ENCODE measurements at places on chromosomes 6 and 20. TPM values are rescaled to one million over a fixed set of nuclear protein-coding genes. Genes with fewer than 3 reads are reported as not detected.

DNA sequence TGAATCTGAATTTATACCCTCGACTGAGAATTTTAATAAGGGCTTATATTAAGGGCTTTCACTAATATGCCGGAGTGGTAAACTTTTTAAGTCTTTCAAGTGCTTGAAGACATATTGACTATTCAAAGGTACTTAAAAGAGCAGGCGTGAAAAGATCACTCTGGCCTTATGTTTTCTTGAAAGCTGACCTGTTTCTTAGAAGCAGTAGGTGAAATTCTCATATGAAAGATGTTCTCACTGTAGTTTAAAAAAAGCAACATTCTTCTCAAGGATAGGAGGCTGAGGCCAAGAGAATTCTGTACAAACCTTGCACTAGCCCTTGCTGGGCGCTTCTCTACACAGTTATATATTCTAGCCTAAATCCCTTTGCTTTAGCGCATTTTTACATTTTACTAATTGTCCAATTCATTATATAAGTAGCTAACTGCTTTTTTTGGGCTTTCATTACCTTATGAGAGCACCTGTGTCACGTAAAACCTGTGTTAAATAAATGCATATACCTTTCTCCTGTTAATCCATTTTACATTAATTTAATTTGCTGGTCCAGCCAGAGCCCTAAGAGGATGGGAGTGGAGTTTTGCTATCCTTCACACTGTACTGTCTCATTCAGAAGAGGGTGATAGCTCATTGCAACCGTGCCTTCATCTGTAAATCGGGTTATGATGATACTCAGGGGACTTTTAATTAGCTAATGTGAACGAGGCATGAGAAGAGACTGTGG, 59.6 kb upstream of the HFE start:
- no peak for DNase-seq

DNA sequence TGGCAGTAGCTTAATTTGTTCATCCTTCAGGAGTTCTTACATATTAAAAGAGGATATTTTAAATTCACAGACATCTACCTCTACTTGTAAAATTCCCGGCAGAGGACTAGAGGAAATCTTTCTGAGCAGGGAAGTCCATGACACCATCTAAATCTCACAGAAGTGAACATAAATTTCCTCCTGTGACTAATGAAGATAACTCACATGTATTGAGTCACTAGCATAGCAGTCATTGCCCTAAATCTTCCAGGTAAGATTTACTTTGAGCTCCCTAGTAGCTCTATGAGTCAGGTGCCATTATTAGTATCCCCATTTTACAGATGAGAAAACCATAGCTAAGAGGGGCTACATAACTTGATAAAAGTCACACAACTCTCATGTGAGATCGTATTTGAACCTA, 1058.6 kb upstream of the FLRT3 start:
- DNase-seq = no peak

DNA sequence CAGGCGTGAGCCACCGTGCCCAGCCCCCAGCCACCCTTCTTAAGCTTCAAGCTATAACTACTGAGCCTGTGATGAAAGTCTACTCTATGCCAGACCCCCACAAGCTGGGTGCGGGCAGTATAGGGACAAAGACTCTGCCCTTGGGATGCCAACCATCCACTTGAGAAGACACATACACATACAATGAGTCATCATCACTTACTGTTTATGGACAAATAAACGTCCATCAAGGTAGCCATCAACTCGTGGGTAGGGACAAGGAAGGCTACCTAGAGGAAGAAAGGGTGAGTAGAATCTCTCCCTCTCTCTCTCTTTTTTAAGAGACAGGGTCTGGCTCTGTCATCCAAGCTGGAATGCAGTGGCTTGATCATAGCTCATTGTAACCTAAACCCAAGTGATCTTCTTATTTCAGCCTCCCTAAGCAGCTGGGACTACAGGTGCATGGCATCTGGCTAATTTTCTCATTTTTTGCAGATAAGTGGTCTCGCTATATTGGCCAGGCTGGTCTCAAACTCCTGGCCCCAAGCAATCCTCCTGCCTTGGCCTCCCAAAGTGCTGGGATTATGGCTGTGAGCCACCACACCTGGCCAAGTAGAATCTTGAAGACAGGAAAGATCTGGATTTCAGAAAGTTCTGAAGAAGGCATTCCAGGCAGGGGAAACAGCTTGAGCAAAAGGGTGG, 2.6 kb upstream of the TP53INP2 start:
- DNase-seq = no peak

The DEFB115 gene
- polyA plus RNA-seq = not detected

GRCh38 chr20:22629447-22629846, 45.1 kb upstream of the FOXA2 start:
- no peak for DNase-seq

- DNase-seq = no peak
These were observed 150.7 kb upstream of the BTBD3 start for GRCh38 chr20:11766961-11767360.

- no peak for DNase-seq
These were observed 25.7 kb downstream of the TTI1 start for GRCh38 chr20:38007526-38007925.

DNA sequence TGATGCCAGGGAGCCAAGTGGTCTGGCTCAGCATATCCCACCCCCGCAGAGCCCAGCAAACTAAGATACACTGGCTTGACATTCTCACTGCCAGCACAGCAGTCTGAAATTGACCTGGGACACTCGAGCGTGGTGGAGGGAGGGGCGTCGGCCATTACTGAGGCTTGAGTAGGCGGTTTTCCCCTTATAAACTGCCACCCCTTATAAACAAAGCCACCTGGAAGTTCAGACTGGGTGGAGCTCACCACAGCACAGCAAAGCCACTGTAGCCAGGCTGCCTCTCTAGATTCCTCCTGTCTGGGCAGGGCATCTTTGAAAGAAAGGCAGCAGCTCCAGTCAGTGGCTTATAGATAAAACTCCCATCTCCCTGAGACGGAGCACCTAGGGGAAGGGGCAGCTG, 19.4 kb downstream of the TINAG start:
- DNase-seq = no peak

DNA sequence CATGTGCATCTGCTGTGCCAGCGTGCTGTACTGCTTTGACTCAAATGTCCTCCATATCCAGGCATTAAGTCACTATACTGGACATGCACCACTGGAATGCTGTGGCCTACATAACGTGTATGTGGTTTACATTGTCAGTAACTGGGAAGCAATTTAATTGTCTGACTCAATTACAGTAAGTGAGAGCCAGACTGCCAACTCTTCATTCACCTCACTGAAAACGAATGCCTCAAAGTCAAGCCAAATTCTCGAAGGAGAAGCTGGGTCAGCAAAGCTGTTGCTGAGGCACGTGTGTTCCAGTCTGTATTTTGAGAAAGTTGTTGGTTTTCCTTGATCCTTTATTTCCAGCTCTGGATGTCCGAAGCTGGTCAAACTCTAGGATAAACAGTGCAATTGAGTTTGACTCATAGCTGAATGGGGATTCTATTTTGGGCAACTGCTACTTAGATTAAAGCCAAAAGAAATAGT, 534.3 kb downstream of the COL12A1 start:
- DNase-seq = no peak

- DNase-seq = no peak
These were observed 4.8 kb upstream of the BCAS4 start for GRCh38 chr20:50789968-50790650.

- DNase-seq = no peak
These were observed 538.0 kb downstream of the UTRN start for GRCh38 chr6:144823131-144823530.

The ASIP gene
- not detected for polyA plus RNA-seq

- DNase-seq = no peak
These were observed 9.9 kb upstream of the RFPL4B start for GRCh38 chr6:112337209-112337638.

- no peak for DNase-seq
These were observed 229.9 kb downstream of the NRN1 start for GRCh38 chr6:5776706-5777390.

- no peak for DNase-seq
These were observed 152.7 kb upstream of the SLC22A16 start for GRCh38 chr6:110629153-110629552.

The ADGRF1 gene
- polyA plus RNA-seq = 35.3 TPM

DNA sequence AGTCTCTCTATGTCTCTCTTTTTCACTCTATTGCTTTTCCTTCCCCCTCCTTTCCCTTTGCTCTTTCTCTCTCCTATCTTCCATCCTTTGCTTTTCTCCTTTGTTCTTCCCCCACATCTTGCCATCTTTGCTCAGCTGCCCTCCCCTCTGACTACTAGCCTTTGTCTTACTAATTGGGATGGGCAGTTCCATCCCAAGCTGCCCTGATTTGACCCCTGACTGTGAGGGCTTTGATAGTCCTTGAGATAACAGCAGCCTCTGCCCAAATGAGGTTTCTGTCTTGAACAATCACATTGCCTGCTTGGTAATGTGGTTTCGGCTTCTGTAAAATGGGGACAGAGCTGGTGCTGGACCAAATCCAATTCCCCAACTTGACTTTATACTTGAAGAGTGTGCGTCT, 327.7 kb downstream of the DHX35 start:
- DNase-seq = no peak

DNA sequence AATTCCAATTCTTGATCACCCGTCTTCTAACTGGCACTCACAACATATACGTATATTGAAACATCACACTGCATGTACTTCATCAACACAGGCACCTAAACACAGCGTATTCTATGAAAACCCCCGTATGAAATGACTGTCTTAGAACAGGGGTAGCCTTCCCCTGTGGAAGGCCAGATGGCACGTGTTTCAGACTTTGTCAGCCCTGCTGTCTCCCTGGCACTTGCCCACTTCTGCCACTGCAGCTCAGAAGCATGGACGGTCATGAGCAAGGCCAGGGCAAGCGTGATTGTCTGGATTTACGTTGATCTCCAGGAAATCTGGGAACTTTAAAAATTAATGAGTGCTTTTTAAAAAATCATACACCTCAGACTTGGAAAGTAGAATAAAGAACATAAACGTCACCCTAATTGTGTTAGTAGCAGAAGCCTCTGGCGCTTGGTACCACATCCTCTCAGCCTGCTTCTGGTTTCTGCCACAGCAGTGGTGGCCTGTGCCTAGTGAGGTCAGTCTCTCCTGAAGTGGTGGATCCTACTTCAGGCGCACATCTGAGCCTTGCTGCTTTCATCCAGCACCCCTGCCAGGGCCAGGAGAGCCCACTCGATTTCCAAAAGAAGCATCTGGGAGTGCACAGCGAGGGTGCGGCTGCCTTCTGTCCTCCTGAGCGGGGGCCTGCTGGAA, 18.3 kb downstream of the PDE10A start:
- no peak for DNase-seq

The PTCHD4 gene
- polyA plus RNA-seq = 0.93 TPM

- DNase-seq = no peak
These were observed 80.8 kb downstream of the GMPR start for GRCh38 chr6:16318953-16319720.

The OR12D3 gene
- not detected for polyA plus RNA-seq

The KAT14 gene
- 9.8 TPM for polyA plus RNA-seq

DNA sequence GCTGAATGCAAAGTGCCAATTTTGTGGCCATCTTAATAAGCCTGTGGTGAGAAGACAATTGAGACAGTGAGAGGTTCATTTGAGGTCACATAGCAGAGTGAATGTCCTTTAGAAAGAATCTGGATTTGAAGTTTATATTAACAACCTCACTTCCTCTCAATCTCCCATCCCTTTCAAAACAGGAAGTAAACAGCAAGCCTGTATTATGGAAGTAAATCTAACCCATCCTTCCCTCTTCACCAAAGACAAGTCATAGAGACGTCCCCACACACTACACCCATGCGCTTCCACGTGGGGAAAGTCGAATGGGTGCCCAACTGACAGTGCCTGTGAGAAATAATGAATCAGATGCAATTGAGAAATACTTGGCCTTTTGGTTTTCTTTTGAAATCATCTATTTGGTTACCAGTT, 28.8 kb upstream of the CCND3 start:
- DNase-seq = no peak

DNA sequence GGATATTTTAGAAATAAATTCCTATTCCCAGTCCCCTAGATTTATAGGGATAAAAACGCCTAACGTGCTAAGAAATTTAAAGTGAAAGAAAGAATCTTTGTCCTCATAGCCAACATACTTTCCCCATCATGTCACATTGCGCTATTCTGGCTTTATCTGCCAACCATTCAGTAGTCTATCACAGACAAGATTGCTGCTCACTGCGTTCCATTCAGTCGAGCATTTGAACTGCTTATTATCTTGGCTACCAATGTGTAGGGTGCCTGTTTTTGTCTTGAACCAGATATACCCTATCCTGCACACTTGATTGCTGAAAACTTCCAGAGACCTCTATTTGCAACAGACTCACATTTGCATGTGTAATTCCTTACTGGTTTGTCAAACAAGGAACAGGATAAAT, 751.5 kb downstream of the EPHA7 start:
- DNase-seq = no peak

DNA sequence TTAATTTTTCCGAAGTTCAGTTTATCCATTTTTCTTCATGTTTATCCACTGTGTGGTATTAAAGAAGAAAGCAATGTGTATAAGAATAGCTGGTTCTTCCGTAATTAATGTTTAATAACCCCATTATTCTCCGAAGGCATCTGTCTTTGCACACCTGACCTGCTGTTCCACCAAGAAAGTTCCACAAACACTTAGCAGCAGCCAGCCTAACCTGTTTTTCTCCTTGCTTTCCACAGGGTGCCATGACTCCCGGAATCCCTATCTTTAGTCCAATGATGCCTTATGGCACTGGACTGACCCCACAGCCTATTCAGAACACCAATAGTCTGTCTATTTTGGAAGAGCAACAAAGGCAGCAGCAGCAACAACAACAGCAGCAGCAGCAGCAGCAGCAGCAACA, 7.4 kb downstream of the TBP start:
- no peak for DNase-seq

GRCh38 chr6:18269253-18269652, 4.9 kb upstream of the DEK start:
- peak; percentile 28 for DNase-seq

DNA sequence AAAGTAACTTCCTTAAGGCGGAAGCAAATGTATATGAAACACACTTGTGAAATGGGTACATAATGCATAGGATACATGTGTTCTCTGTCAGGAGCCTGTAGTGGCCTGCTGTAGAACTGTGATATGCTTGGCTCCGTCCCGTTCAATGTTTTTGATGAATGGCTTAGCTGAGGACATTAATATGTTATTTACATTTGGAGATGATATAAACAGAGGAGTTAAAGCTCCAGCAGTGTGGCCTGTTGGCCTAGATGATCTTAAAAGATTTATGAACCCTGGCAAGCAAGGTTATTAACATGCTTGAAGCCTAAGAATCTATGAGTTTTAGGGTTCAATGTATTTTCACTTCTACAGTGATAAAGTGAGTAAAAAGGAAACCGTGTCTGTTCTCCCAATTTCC, 59.2 kb downstream of the AKAP12 start:
- DNase-seq = no peak
